Fibroblast of skin of right biceps (primary cell): ENCODE measurements at places on chromosomes 4 and X.

GRCh38 chr4:107647591-107647990 is 72.4 kb downstream of the PAPSS1 start:
- DNase-seq, result peak; percentile 55

DNA sequence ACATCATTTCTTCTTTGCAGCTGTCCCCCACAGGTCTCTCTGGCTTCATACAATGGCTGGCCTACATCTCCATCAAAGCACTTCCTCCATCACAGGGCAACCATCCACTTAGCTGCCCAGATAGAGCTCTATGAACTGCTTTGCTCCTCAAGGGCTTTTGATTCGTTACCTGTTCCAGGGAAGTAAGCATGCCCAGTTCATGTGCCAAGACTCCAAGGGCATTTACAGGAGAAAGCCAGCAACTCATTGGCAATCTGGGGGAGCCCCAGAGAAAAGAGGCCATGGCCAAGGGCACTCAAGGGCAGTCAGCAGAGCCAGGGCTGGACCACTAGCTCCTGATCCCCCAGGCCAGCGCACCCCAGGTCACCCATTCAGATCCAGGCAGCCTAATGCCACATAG is 24.5 kb upstream of the ZNF185 start:
- no peak for DNase-seq

DNA sequence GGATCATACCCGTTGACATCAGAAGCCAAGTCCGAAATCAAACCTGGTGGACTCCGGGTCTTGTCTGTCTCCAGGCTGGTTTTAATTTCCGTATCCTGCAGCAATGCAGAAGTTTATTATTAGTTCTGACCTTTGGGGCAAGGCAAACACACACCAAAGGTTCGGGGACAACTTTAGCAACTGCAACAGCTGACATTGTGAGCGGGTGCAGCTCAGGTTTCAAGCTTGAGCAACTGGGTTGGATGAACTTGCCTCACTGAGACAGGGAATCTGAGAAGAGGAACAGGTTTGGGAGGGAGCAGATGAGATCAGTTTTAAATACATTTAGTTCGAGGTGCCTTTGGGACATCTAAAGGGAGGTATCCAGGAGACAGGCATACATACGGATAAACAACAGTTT is 110.7 kb downstream of the GNL3L start:
- peak; percentile 0 for DNase-seq

GRCh38 chr4:41156574-41156973 is 57.8 kb downstream of the APBB2 start:
- peak; percentile 78 for DNase-seq

- no peak for DNase-seq
Measured at GRCh38 chrX:17851874-17852273, 9.2 kb downstream of the RAI2 start.

DNA sequence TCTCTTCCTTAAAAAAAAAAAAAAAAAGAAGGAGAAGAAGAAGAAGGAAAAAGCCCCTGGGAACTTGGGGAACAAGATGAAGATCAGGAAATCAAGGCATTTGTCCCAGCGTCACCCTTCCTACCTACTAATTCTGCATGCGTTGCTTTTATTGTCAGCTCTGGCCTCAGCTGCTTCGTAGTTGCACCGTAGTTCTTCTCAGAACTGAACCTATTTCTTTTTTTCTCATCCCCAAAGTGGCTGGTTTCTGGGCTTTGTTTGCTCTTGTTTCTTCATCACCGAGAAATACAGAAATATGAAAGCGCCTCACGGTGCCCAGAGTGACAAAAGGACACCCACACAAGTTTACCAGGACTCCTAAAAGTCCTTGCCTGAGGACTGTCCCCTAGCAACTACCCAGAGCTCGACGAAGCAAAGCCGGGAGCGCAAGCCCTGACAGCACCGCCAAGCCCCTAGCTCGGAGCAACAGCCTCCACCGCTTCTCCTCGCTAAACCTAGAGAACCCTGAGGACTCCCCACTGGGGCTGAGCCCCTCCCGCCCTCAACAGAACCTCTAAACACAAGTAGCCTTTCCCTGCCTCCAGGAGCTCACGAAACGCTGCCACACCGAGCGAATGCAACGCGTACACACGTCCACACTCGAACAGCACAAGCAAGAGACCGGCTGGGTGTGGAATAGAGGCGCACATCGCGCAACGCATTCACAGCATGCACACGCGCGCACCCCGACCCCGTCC is 710 bp downstream of the PRKG2 start:
- DNase-seq, result no peak

DNA sequence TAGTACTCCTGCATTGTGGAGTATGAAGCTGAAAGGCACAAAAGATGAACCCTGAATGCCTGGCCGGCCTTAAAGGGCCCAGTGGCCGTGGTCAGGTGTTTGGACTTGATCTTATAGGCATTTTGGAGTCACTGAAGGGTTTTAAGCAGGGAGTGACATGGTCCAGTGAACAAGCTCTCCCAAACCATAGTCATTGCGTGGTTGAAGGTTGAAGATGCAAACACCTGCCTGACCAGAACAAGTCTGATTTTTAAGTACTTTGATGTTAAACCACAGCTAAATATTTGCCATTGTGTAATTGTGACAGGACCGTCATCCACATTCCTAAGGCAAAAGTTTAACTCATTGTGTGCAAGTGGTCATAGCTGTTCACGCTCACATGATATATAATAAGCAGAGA is 3.3 kb downstream of the STK32B start:
- DNase-seq, result no peak

DNA sequence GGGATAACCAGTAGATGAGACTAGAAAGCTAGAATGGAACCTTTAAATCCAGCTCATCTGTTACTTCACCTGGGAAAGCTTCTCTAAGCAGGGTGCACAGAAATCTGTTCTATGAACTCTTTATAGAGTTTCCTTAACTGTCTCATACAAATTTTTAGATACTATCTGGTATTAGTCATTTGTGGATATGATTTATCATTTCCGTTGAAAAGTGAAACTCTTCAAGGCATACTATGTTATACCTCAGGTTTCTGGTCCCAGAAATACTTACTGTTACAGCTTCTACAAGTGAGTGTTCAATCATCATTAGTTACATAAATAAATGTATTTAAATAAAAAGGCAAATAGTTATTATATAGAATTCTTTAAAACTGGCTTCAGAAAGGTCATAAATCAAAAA is 298.3 kb upstream of the AGA start:
- peak; percentile 33 for DNase-seq

- DNase-seq, result no peak
Measured at GRCh38 chr4:8467016-8467415, 26.4 kb downstream of the TRMT44 start.

- DNase-seq, result peak; percentile 10
Measured at GRCh38 chrX:107117993-107118321, 665 bp downstream of the RBM41 start.

GRCh38 chrX:132491191-132491590 is 2.4 kb upstream of the MBNL3 start:
- DNase-seq, result no peak

DNA sequence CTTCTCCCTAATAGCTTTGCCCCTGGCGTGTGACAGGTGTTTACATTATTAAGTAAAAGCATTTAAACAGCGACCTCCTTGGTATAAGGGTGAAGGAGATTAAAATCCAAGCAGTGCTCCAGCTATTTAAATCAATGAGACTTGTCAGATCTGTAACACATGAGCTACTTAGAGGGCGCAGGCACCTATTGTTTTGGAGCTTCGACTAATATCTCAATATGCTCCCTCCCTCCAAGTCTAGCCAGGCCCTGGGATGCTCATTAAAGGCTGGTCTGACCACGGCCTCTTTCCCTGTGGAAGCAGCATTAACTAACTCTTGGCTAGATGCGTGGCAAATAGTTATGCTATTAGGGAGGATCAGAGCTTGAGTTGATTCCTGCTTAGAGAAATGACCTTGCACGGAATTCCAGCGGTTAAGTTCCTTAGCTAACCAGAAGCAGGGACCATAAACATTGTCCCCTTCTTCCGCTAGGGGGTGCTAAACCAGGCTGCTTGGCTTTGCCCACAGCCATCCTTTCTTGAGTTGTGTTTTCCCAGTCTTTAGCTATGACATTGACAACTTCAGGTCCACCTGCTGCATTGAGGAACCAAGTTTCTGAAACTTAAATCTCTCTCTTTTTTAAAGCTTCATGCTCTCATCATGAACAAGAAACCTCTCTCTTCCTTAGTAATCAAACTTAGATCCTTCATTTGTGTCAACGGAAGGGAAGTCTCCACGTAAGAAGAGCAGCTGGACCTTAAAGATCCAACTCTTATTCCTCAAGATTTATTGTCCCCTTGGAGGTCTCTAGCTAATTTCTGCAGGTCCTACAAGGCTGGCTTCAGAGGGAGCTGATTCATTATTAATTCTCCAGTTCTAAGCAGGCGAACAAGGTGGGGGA is 80.7 kb upstream of the IGFBP7 start:
- peak; percentile 26 for DNase-seq

DNA sequence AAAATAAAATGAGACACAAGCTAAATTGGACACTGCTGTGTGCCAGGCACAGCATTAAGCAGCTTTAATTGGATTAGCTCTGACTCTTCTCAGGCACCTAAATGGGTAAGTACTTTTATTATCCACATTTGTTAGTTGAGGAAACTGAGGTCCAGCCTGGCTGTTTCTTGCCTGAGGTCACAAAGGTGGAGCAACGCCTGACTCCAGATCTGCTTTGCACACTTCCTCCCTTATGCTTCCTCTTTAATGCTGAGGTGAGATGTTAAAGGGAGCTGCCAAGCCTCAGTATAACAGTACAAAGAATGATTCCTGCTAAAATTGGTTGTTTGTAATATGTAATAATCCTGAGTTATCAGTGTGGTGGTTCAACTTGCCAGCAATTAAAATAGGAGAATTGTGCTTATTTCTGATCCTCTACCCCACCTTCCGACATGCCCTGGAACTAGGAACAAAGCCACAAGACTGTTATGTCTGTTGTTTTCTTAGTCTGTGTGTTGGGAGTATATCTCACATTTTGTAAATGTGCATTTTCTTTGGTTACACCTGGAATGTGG is 74.4 kb downstream of the AFF1 start:
- no peak for DNase-seq

DNA sequence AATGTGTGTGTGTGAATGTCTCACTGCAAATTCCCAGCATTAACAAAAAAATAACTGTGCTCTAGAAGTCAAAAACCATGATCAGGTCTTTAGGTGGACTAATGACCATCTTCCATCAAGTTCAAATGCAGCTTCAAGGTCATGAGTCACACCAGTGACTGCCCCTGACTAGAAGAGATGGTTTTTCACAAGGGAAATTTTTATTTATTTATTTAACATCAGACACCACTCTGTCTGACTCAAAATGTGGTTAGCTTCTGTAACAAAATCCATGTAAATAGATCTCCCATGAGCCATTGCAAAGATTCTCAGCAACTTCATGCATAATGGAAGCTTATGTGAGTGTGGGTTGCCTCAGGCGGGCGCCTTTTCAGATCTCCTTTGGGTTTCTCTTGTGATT is 219.2 kb downstream of the KIT start:
- DNase-seq, result peak; percentile 82
